ENCODE measurements at places on chromosomes 5 and 9.

- no peak for DNase-seq
These were observed 3.6 kb downstream of the PSMB7 start for GRCh38 chr9:124411514-124412227.

DNA sequence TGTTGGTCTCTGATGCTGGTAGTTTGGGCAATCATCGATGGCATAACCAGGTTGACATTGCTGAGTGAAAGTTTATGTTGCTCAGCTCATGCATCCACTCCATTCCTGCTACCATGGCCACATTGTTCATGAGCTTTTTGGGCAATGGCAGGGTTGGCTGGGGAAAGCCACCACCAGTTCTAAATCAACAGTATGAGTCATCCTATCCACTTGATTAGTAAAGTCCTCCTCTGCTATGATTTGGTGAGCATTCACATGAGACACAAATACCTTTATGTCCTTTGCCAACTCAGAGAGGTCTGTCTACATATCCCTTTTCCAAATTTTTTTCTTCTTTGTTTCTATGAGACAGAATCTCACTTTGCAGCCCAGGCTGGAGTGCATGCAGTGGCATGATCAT lies 129.7 kb upstream of the FBN2 start:
- no peak for DNase-seq

GRCh38 chr5:146772881-146773466 lies 105.6 kb downstream of the PPP2R2B start:
- DNase-seq = no peak

DNA sequence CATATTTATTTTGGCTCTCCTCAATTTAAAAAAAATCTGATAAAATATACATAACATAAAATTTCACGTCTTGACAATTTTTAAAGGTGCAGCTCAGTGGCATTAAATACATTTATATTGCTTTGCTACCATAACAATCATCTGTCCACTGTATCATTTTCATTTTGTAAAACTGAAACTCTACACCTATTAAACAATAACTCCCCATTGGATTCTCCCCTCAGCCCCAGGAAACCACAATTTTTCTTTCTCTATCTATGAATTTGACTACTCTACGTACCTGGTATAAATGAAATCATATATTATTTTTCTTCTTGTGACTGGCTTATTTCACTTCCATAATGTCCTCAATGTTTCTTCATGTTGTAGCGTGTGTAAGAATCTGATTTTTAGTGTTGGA lies 563.5 kb downstream of the PRR16 start:
- DNase-seq = no peak

DNA sequence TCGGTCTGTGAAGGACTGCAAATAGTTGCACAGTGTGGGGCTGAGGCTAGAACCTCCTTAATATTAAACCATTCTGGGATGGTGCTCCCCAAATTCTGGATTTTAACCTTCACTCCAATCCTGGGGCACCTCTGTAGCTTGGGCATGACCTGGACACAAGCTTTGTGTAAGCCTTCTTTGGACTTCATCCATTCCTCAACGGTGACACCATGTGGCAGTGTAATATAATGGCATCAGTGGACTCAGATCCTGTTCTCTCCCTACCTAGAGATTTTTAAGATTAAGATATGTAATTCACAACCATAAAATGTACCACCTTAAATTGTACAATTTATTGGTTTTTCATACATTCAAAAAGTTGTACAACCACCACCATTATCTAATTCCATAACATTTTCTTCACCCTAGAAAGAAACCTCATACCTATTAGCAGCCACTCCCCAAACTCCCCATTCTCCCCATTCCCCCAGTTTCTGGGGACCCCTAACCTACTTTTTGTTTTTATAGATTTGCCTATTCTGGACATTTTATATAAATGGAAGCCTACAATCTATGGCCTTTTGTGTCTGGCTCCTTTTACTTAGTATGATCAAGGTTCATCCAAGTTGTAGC lies 4.8 kb upstream of the PLGRKT start:
- DNase-seq = peak; percentile 47

DNA sequence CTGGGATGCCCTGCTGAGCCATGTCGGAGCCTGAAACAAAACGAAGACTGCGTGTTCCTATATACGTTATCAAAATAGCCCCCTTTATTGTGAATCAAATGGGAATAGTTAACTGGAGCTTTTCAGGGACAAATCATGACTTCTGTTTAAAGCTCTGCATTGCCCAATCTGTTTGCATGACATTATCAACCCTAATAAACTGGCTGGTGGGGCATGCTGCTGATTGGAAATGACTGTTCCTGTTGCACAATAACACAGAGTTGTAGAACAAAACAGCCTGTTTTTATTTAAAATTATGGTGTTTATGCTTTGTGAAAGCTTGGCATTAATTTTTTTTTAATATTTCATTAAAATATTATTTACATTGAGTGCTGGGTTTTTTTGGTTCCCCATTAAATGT lies 215.5 kb downstream of the TMEM167A start:
- no peak for DNase-seq

GRCh38 chr5:29779141-29779540 lies 1414.3 kb upstream of the CDH6 start:
- no peak for DNase-seq

DNA sequence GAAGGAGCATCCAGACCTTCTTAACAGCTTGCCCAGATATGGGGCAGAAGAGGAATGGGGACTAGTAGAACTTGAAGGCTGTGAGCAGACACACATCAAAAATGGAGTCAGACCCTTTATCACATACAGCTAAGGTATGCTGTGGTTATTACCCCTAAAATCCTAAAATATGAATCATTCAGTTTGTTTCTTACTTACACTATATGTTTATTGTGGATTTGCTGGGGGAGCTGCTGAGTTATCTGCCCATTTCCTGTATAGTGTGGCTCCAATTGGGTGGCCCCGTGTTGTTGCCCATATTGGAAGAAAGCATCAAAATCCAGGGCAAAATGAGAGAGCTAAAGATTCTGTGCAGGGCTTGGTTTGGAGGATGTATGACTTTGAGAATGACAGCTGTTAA lies 56.9 kb downstream of the AP3S1 start:
- no peak for DNase-seq

DNA sequence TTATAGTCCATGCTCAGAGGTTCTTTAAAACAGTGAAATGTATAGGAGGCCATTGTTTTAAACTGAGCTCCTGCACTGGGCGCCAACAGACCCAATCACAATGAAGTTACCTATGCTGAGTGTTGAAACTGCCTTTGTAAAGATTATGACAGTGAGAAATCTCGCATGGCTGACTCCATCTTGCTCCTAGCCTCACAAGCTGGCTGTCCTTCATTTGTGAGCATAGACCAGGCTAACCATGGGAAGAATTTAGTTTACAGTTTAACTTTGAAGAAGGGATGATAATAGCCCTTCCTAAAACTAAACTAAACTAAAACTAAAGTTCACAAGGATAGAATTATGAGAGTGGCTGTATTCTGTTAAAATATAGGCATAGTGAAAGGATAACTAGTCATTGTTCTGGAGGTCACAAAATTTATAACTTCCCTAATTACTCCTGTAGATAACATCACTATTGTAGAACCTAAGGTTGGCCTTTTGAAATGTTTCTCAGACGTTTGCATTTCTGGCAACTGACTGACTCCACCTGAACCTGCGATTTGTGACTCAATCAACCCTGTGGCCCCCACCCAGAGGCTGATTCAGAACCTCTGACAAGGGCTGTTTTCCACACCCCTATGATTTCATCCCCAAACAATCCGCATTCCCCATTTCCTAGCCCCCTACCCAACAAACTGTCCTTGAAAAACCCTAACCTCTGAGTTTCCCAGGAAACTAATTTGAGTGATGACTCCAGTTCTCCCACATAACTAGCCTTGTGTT lies 59.1 kb downstream of the HMHB1 start:
- no peak for DNase-seq

DNA sequence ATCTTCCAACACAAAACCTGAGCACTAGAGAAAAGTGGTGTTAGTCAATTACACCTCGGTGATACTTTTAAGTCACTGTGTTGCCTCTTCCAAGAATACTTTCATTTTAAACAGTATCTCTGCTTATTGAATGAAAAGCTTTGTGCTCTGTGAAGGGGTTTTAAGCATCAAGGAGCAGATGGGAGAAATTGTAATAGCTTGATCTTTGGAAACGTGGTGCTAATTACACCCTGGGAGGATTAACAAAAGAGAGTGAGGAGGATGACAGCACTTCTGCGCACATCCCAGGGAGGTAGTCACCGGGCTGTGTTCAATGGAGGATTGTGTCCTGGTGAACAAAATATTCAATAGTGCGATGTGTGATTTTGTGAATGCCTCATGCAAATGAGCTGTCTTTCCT lies 477.4 kb upstream of the ADAMTS16 start:
- no peak for DNase-seq

DNA sequence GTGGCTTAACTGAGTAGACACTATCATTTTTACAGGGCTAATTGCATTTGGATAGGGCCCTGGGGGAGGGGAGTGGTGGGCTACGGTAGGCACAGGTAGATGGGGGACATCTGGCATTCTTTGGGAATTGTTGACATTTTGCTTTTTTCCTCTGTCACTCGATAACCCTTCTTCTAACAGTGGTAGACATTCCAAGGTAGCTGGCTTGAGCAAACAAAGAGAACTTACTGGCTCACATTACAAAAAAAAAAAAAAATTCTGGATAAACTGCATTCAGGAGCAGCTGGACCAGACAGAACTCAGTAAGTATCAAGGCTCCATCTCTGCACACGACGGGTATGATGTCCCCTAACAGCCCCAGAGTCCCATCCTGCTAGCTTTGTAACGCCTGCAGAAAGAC lies 585.2 kb downstream of the ZNF608 start:
- DNase-seq = no peak

DNA sequence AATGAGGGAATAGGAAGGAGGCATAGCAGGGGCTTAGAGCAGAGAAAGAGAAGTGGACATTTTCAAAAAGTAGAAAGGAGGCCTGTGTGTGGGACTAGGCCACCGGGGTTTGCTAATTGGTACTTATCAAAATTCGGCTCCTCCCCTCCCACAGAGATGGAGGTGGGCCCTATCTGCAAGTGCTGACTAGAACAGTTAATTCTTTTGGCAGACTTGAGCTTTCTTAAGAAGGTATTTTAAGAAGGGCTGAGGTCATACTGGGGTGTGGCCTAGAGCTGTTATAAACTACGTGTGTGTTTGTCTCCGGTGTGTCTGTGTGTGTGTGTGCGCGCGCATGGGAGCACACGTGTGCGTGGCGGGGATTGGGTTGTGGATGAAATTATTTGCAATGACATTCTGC lies 1086.5 kb downstream of the EFNA5 start:
- DNase-seq = no peak

DNA sequence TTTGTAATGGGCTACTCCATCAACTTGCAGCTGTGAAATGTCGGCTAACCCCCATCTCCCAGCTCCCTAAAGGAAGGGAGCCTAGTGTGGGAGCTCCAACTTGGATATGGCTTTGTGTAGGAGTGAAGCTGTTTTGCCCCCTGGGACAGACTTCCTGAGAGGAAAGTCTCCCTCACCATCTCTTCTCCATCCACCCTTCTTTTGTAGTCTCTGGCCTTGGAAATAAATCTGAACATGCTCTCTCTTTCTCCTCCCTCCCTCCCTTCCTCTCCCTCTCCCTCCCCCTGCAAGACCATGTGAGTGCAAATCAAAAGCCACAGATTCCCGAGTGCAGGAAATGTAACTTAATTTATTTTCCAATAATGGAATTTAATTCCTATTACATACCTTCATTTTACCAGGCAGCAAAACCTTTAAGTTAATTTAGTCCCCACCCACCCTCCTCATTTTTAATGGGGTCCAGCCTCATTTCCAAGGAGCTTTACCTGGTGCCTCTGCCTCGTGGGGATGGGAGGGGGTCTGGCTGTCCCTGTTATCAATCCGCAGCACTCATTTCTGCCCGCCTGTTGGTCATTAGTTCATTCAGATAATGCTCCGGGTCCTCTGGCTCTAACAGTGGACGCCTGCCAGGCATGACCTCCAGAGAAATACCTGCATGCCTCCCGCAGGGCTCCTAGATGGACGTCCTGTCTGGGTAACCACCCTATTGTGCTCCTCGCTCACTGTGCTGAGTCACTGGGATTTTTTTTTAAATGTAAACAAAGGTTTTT lies 122.9 kb upstream of the TAF11L2 start:
- no peak for DNase-seq

DNA sequence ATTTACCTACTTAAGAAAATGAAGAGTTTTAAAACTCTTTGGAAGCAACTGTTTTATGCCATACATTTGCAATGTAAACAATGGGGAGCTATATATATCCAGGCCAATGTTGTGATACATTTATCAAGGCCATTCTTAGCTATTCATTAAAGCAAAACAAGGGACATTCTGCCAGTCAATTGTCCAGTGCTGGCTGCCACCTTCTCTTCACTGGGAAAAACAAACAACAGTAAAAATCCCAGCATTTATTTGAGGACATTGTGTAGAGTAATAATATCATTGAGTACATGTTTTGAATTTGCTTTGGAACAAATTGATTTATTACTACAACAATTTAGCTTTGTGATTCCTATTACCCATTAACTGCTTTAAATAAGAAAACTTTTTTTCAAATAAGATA lies 1107.4 kb downstream of the DTWD2 start:
- DNase-seq = no peak

- DNase-seq = no peak
These were observed 93.6 kb upstream of the OTULINL start for GRCh38 chr5:14487897-14488570.

- DNase-seq = no peak
These were observed 58.4 kb downstream of the ARHGEF37 start for GRCh38 chr5:149639737-149640136.

GRCh38 chr9:22107202-22108045 lies 98.3 kb upstream of the CDKN2B start:
- DNase-seq = no peak

- no peak for DNase-seq
These were observed 7.9 kb downstream of the SNCAIP start for GRCh38 chr5:122319897-122320296.

- no peak for DNase-seq
These were observed 189.9 kb upstream of the SMC2 start for GRCh38 chr9:103904242-103904641.

DNA sequence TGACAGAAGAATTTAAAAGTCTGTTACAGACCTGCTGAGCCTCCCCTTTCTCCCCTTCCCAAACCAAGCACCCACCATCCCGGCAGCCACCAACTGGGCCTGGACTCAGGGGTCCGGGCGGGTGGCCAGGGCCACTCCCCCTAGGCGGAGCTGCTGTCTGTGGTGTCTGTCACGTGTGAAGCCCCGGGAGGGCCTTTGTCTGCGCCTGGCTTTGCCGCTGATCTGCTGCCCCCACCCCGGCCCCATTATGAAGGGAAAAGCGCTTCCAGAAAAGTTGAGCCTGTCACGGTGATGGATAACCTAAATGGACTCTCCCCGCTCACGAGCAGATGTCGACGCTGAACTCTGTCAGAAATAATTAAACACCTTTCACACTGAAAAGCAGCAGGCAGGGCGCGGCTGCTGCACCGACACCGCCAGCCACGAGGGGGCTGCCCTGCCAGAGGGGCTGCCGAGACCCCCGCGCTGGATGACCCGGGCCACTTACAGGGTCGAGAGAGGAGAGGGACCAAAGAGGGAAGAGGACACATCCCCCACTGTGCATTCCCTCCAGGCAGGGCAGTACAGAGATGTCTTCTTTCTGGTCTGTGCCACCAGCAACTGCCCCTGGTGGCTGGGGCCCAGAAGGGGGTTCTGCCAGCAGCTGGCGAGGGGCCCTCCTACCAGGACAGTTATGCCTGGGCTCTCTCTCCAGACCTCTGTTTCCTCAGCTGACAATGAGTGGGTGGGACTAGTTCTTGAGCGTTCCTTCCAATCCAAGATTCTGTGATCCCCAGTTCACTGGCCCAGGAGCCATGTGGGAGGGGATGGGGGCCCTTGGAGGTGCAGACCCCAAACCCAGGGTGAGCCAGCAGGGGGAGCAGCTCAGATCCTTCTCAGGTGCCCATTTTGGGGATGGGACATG lies 36.0 kb upstream of the BARHL1 start:
- DNase-seq = no peak

GRCh38 chr5:59828623-59829022 lies 64.9 kb downstream of the PDE4D start:
- no peak for DNase-seq

All from hematopoietic multipotent progenitor cell treated with erythropoietin and hydrocortisone succinate and interleukin-3 and kit ligand, for 15 days (in vitro differentiated cells).